Left colon (tissue), 2 donors: ENCODE measurements at places on chromosomes 7 and 10.

GRCh38 chr10:31972519-31973041 lies 43.9 kb upstream of the ARHGAP12 start:
- no peak for DNase-seq

DNA sequence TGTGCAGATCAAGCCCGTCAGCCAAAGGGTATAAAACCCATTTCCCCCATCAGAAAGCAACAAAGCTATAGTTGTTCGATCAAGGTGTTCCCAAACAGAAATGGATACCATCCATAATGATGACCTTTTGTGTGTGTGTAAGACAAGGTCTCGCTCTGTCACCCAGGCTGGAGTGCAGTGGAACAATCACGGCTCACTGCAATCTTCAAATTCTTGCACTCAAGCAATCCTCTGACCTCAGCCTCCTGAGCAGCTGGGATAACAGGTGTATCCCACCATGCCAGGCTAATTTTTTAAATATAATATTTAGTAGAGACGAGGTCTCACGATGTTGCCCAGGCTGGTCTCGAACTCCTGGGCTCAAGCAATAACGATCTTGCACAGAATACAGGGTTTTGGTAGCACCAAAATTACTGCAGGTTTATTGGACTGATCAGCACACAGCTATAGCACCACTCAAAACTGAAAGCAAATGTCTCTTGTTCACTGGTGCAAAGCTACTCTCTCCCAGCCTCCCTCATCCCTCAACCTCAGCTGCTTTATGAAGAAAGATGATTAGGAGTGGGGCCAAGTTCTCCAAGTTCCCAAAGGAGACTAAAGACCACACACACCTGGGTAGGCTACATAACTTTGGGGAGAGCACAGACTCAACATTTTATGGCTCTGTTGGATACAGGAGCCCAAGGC lies 80.5 kb downstream of the ABI1 start:
- no peak for DNase-seq

DNA sequence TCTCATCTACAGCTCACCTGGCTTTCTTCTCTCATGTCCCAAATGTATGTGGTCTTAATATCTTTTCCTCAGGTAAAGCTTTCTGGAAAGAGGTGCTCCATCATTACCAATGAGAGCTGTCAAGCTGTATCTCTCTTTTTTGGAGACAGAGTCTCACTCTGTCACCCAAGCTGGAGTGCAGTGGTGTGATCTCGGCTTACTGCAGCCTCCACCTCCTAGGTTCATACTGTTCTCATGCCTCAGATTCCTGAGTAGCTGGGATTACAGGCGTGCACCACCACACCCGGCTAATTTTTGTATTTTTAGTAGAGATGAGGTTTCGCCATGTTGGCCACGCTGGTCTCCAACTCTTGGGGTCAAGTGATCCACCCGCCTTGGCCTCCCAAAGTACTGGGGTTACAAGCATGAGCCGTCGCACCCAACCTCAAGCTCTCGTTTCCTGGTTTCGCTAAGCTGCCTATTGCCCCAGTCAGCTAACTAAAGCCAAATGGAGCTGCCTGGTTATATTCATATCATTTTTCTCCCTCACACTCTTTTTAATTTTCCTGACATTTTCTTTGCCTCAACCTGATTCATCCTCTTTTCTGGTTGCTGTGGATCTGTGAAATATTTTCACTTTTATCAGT lies 60.5 kb downstream of the SUFU start:
- DNase-seq = no peak

DNA sequence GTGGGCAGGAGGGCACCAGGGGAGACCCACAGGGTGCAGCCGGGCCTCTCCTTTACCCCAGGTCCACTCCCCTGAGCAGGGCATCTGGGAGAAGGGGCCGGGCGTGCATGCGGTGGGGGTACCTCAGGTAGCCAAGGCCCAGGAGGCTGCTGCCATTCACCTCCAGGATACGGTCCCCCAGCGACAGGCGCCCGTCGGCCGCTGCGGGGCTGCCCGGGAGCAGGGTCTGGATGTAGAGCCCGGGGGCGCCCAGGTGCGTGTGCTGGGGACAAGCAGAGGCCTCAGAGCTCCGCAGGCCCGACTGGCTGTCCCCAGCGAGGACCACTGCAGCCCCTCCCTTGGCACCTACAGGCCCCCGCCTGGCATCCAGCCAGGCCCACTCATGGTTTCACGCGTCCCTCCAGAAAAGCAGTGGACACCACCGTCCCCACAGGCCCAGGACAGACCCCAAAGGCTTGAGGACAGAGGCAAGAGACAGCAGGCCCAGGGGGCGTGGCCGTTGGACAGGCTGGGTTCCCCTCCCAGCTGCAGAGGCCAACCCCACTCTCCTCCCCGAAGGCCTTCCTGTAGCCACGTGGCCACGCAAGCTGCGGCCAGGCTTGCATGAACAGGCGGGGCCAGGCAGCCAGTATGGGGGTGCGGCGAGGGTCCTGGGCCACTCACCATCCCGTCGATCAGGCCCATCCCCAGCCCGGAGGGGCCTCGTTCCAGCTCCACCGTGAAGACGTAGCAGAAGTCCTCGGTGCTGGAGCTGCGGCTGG lies 24.3 kb downstream of the AP5Z1 start:
- DNase-seq = no peak

DNA sequence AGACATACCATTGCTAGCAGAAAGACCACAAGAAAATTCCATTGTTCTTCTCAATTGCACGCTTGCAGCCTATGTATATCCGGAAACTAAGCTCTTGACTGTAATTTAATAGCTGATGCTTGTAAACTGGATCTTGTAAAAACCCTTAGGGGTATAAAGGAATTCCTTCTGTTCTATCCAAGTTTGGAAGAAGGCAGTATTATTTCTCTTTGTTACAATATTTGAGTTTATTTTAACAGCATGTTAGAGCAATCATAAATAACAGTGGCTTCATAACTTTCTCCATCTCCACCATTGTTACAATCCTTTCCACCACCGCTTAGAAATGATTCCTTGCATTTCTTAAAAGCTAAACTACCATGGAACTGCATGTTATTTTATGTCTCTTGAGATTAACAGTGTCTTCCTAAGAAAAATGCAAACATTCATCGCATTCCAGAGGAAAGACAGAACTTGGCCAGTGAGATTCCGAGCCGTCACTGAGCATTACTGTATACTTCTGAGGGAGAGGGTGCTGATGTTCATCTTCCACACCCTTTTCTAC lies 92.5 kb downstream of the TRIL start:
- no peak for DNase-seq
